ENCODE measurements at places on chromosomes 2 and 18.
A peak's percentile ranks its signal among the peaks of the same experiment; 100 is the strongest.

DNA sequence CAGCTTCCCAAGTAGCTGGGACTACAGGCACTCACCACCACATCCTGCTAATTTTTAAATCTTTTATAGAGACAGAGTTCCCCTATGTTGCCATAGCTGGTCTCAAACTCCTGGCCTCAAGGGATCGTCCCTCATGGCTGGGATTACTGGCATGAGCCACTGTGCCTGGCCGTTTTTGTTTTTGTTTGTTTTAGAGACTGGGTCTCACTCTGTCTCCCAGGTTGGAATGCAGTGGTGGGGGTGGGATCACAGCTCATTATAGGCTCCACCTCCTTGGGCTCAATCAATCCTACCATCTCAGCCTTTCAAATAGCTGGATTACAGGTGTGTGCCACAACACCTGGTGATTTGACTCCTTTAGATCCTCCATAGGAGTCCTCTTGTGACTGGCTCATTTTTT lies 19.5 kb upstream of the ZDBF2 start:
- no peak for DNase-seq

DNA sequence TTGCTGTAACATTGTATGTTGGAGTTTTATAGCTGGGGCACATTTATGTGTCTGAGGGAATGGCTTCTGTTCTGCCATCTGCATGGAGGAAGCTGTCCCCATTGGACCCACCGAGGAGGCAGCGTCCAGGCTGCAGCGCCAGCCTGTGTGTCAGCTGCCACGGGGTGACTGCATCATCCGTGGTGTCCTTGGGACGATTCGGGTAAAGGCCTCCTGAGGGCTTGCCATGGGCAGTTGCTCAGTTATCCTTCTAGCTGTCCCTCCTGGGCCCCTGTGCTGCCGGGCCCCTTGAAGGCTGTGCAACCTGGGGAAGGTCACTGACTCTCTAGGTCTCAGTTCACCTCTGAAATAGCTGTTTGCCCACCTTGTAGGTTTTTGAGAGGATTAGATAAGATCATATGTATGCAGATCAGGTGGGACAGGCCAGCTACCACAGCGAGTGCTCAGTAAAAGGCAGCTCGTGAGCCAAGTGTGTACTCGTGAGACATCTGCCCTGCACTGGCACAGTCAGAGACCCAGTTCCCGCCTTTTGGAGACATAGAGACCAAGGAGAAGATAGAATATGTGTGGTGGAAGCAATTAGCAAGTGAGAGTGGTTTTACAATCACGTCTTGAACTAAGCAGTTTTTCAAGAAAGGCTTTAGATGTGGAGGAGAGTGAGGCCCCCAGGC lies 10.6 kb downstream of the LDLRAD4 start:
- DNase-seq: no peak

GRCh38 chr2:109401370-109401769 lies 212.4 kb downstream of the SEPTIN10 start:
- DNase-seq: no peak

- DNase-seq: no peak
Observed at GRCh38 chr18:64330931-64331330, 182.0 kb upstream of the LINC00305 start.

DNA sequence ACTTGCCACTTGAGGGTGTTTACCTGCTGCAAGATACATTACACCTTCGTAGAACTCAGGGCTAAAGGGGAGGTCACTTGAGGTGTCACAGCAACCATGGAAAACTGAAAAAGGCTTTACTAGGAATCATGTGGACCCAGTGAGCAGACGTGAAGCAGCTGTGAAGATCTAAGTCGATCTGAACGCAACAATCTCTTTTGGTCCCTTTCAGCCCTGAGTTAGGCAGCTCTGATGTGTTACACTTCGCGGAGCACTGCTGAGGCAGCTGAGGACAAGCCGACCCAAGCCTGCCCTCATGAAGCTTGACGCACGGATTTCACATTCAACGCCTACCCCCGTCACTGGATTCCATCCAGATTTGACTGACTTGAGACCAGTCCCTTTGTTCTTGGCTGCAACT lies 75.8 kb upstream of the NPAS2 start:
- DNase-seq: no peak

DNA sequence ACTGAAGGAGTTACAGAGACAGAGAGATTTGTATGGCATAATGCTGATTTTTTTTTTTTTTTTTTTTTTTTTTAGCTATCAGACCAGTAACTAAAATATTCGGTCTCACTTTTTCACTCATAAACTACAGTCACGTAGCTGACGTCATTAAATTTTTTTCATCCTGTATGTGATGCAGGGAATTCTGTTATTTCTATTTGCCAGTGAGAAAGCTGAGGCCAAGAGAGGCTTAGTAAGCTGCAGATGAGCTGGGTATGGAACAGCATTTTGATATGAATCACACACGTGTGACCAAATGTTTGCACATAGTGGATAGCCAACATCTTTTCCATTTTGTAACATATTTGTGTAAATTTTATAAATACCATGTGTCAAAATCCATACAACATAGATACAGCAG lies 79.1 kb upstream of the EPB41L3 start:
- no peak for DNase-seq

GRCh38 chr2:212956665-212957607 lies 194.5 kb downstream of the IKZF2 start:
- DNase-seq: no peak

GRCh38 chr2:21981127-21981526 lies 857.4 kb downstream of the TDRD15 start:
- DNase-seq: no peak

GRCh38 chr2:60095903-60096302 lies 457.6 kb downstream of the BCL11A start:
- DNase-seq: no peak

DNA sequence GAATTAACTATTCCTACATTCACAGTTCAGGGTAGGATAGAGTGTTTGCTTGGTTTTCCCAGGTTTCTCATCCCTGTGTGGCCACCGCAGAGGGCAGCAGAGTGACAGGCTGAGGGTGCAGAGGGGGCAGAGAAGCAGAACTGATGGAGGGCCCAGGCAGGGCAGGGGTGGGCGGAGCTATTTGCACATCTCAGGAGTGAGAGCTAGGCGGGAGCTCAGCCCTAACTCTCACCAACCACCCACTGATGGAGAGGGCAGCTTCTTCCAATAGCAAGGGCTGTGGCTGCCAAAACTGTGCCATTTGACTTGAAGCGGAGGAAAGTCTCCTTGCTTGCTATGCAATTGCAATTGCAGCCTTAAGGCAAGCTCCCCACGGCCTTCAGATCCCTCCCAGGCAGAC lies 12.0 kb upstream of the DARS1 start:
- DNase-seq: no peak

GRCh38 chr18:37624318-37624717 lies 58.7 kb upstream of the CELF4 start:
- DNase-seq: peak; percentile 43

DNA sequence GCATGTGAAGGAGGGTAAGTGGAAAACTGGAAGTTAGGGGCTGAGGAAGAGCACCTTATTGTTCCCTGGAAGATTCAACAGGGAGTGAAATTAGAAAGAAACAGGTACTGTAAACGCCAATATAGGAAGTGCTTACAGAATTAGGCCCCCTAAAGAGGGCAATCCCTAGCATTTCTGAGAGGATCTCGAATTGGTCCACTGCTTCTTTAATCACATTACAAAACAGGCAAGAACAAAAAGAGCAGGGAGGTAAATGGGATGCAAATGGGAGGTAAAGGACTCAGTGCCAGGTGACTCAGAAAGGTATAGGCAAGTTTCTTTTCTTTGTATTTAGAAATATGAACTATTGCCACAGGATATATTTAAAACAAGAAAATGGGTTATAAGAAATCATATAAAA lies 116.4 kb upstream of the FANCL start:
- DNase-seq: no peak

DNA sequence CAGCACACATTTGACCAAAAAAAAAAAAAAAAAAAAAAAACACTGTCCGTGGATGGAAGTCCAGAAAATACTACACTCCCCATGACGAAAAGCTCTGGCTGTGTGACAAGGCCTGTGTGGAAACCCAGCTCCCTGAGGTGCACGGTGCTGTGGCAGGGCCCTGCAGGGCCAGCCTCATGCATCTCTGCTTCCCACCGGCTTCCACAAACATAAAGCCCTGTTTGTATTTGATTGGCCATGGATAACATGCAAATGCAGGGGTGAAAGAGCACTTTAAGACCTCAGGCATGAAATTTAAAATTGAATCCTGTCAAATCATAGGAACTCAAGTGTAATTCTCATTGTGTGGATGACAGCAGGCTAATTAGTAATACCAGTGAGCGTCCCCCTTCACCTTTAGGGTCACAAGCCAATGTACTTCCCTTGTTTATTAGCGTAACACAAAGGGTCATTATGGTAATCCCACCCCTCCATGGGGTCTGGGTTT lies 757.2 kb downstream of the GALR1 start:
- DNase-seq: peak; percentile 20

DNA sequence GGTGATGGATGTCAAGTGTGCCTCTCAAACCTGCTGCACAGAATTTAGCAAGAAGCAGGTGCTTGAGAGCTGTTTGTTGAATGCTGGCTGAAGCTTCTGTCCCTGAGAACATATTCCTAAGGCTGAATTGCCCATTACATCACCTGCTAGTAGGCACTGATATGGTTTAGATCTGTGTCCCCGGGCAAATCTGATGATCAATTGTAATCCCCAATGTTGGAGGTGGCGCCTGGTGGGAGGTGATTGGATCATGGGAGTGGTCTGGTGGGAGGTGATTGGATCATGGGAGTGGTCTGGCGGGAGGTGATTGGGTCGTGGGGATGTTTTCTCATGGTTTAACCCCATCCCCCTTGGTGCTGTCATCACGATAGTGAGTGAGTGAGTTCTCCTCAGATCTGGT lies 128.0 kb downstream of the HRH4 start:
- no peak for DNase-seq

DNA sequence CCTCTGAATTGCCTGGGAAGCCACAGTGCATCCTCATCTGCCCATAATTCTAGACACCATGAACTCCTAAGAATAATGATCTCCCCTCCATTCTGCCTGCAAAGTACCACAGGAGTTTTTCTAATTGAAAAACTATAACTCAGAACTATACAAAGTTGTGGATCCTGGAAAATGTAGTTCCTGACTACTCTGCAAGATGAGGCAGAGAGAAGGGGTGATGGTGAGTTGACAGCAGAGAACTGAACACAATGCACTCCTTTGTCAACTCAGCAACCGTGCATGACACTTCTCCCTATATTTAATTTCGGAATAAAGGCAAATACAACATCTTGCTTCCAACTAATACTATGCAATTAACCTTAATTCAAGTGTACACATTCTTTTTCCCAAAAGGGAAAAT lies 471.1 kb upstream of the FAM98A start:
- DNase-seq: no peak

DNA sequence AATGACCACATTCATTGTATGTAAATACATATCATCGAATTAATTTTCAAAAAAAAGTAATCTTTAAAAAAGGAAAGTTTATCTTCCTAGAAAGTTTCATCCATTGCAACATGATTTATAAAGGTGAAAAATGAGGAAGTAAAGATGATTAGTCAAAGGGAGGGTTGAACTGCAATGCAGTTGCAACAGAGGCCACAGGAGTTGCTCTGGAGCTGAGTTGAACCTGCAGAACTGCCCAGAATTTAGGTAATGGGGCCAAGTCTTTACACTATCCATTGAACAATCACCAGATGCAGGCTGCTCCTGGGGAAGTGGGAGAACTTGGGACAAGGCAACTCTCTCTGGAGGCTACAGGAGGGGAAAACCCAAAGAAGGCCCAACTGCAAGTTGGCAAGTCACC lies 390.7 kb downstream of the METTL4 start:
- no peak for DNase-seq

DNA sequence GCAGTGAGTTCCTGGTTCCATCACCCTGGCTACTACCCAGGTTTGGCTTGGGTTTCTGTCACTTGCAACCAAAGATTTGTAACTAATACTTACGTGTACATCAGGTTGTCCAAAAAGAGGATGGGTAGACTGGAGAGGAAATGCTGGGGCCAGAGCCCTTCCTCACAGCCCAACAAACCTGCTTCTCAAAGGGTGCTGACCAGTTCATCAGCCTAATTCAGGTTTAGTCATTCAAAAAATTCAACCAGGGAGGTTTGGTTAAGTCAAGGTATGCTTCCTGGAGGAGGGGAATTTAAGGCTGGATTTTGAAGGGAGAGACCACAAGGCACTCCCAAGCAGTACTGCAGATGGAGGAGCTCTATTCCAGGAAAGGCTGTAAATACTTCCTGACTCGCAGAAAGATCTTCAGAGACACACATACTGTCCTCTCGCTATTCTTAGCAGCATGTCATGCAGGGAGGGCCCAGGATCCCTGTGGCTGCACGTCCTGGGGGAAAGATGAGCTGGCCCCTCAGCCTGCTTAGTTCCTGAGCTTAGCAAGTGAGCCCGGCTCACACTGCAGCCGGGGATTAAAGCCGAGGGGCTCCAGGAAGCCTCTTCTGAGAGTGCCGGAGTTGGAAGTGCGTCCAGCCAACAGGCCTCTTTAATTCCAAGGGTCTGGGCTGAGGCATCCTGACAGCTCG lies 40.0 kb upstream of the BIN1 start:
- DNase-seq: no peak

DNA sequence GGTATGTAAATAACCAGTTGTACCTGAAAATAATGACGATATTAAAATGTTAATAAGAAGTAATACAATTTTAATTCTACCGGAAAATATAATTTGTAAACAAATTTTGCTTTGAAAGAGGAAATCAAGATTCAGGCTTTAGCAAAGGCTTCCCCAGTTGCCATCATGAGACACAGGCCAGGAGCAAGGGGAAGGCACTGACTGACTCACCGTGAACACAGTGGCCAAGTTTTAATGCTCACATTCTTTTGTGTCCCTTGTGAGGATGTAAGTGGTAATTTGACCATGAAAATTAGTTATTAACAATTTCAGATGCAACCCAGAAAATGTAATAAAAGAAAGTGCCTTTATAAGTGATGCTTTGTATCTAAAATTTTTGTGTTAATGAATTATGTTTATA lies 164.1 kb downstream of the GREB1L start:
- no peak for DNase-seq

DNA sequence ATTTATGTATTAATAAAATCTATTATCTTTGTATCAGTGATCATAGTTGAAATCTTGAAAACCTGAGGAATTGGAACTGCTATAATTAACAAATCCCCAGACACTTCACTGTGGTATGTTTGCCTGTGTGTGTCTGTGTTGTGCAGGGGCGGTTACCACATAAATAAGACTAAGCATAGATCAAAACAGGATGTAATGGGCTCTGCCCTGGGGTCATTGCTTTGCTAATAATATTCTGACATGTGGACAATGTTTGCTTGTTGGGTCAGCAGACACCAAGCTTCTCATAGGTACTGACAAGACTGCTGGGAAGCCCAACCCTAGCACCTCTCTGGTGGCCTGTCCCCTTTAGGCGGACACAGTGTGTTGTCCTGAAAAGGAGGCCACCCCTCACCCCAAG lies 35.8 kb upstream of the DOK6 start:
- no peak for DNase-seq

All from renal pelvis (tissue), 12 donors.